ENCODE measurements at places on chromosomes 3 and 15.

DNA sequence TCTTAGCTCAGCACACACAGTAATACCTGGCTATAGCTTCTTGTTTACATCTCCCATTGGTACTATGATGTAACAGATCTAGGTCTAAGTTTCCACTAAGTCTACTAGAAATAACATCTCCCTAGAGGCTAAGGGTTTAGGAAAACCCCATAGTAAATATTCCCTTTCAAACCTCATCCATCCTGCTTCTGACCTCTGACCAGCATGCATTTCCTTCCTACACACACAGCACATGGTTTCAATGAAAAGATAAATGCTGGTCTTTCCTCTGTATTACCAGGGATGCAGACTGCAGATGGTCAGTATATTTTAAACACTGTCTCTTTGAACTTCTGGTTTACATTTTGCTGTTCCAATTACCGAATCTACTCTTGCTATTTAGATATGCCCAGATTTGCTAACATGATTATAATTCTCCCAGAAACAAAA is 96.6 kb downstream of the EFL1 start:
- DNase-seq: no peak

- no peak for DNase-seq
These were observed 601.7 kb upstream of the ZNF717 start for GRCh38 chr3:76387000-76387399.

- no peak for DNase-seq
These were observed 67.9 kb downstream of the CRTC3 start for GRCh38 chr15:90597577-90597976.

- no peak for DNase-seq
These were observed 57.1 kb downstream of the TP63 start for GRCh38 chr3:189688262-189688661.

GRCh38 chr3:30766522-30766921 is 127.9 kb downstream of the GADL1 start:
- peak; percentile 65 for DNase-seq

- DNase-seq: no peak
These were observed 101.7 kb downstream of the DCLK3 start for GRCh38 chr3:36662626-36663025.

- DNase-seq: no peak
These were observed 116.9 kb upstream of the GADL1 start for GRCh38 chr3:31011380-31011779.

GRCh38 chr3:113454057-113454456 is 12.8 kb upstream of the CFAP44 start:
- no peak for DNase-seq

DNA sequence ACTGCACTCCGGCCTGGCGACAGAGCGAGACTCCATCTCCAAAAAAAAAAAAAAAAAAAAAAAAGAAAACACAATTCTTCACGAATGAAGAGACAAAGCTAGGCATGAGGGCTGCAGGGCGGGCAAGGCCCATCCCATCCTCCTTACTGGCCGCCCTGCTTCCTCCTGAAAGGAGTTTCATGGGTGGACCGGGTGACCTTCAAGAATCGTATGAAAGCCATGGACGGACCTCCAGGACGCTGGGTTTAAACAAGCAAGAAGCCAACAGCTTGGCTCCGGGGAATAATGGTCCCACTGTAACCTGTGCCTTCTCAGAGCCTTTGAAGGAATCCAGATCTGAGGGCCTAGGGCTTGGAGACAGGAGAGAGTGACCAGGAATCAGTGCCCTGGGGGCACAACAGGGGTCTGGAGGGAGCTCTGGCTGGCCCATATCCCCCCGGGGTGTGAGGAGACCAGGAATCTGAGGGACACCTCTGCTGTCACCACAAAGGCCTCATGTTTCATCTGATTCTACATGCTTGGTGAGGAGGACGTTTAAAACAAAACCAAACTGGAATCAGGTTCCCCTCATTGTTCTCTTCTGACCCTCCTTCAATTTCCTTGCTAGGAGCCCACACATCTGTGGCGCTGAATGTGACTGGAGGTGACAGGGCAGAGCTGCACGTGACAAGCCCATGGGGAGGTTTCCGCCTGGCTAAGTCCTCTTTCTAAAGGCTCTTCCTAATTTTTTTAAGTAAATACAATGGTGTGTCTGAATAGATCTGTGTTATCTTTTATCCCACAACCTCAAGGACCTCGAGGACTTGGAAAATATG is 46.1 kb downstream of the WHAMM start:
- DNase-seq: no peak

GRCh38 chr3:182501856-182502255 is 291.4 kb upstream of the ATP11B start:
- no peak for DNase-seq

- no peak for DNase-seq
These were observed 37.5 kb upstream of the ZBTB38 start for GRCh38 chr3:141330718-141331376.

Data from WERI-Rb-1 (cell line).